ENCODE measurements at places on chromosomes 3 and 15.

DNA sequence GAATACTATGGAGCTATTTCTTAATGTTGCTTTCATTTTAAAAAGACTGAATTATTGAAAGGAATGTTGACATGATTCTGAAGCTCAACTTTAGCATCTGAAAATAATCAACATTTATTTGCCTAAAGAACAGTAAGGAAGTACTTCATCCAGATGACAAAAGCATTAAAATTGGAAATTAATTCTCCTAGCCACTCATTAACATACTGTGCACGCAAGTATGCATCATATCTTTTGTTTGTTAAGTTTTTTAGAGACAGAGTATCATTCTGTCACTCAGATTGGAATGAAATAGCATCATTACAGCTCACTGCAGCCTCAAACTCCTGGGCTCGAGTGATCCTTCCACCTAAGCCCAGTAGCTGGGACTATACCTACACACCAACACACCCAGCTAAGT, 632.1 kb upstream of the ALCAM start:
- DNase-seq: no peak

DNA sequence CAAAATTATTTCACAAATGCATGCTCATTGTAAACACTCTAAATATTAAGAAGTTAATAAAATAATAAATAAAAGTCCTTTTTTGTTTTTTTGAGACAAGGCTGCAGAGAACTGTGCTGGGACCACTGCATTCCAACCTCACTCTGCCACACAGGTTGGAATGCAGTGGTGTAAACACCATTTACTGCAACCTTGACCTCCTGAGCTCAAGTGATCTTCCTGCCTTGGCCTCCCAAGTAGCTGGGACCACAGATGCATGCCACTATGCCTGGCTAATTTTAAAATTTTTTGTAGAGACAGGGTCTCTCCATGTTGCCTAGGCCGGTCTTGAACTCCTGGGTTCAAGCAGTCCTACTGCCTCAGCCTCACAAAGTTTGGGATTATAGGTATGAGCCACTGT, 578.4 kb downstream of the ZIC1 start:
- no peak for DNase-seq

- no peak for DNase-seq
Observed at GRCh38 chr3:115788921-115789470, 165.7 kb downstream of the GAP43 start.

GRCh38 chr3:149487598-149488197, 13.2 kb downstream of the TM4SF4 start:
- DNase-seq: peak; percentile 46

DNA sequence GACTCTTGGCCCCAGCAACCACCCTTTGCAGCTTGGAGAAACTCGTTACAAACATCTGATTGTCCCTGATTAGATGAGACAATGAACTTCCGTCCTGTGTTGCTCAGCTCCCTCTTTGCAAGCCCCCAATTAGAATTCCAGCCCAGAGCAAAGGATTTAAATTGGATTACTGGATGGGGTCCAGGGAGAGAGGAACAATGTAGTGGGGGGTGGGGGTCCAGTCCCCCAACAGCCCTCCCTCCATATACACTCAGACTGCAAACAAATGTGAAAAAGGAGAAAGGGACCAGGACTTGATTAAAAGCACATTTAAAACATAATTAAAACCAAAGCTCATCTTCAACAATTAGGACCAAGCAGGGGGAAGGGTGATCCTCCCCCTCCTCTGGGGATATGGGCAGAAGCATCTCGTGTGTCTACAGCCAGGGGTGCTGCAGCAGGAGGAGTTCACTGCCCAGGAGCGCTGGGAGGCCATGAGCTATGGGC, 71.7 kb upstream of the TMEM115 start:
- no peak for DNase-seq

DNA sequence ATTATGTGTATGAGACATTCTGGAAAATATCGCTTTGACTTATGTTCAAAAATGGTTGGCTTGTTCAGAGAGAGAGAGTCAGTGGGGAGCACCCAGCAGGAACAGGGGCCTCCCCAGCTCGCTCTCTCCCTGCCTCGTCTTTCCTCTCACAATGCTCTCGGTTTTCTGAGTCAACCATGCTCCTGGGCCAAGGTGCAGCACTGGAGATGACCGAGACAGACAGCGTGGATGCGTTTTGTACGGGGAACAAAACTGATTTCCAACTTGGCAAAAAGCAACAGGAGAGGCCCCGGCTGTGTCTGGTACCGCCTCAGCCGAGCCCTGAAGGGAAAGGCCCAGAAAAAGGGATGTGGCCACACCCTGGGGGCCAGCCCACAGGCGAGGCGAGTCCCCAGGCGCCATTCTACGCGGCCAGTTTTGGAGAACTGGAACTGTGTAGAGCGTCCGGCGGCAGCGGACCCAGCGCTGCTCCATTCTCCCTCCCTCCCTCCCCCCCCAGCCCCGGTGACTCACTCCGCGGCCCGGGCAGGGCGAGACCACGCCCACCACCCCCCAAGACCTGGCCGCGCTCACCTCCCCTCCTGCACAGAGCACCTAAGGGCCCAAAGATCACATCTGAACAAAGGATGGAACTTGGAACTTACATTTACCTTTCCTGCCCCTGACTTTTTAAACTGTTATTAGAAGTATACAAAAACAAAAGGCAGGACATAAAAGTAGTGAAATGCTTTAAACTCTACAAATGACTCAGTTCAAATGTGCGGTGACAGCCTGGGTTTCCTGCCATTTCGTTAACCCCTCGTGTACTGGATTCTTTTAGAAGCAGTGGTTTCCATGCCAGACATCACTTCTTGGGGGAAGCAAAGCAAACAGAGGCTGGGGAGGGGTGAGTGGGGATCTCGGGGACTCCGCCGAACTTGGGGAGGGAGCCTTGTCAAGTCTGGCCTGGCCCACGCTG, 12.7 kb downstream of the ATP10A start:
- peak; percentile 55 for DNase-seq
